ENCODE measurements at places on chromosomes 3 and 15.

- DNase-seq, result no peak
Observed at GRCh38 chr3:57855281-57855680, 99.2 kb downstream of the SLMAP start.

- DNase-seq, result no peak
Observed at GRCh38 chr15:79881668-79882067, 15.1 kb downstream of the MTHFS start.

- DNase-seq, result no peak
Observed at GRCh38 chr3:99858469-99858868, 40.8 kb downstream of the CMSS1 start.

GRCh38 chr3:155912579-155913190, 42.2 kb downstream of the GMPS start:
- no peak for DNase-seq

DNA sequence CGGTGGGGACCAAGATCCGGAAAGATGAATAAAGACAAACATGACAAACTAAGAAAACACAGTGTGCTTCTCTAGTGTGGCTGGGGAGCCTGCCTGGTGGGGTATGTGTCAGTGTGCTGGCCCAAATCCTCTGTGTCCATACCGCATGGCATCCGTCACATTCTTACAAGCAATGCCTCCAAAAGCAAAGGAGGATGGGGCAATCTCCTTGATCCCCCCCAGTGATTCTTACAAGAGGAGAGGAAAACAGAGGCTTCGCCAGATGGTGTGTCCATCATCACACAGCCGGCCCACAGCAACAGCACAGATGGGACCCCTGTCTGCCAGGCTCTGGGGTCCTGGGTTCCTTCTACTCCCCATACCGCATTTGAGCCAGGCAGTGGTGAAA, 558 bp upstream of the IL17RC start:
- no peak for DNase-seq

GRCh38 chr15:38795471-38796245, 231.0 kb upstream of the RASGRP1 start:
- DNase-seq, result peak; percentile 12

- DNase-seq, result no peak
Observed at GRCh38 chr15:61890106-61890505, 170.1 kb downstream of the VPS13C start.

DNA sequence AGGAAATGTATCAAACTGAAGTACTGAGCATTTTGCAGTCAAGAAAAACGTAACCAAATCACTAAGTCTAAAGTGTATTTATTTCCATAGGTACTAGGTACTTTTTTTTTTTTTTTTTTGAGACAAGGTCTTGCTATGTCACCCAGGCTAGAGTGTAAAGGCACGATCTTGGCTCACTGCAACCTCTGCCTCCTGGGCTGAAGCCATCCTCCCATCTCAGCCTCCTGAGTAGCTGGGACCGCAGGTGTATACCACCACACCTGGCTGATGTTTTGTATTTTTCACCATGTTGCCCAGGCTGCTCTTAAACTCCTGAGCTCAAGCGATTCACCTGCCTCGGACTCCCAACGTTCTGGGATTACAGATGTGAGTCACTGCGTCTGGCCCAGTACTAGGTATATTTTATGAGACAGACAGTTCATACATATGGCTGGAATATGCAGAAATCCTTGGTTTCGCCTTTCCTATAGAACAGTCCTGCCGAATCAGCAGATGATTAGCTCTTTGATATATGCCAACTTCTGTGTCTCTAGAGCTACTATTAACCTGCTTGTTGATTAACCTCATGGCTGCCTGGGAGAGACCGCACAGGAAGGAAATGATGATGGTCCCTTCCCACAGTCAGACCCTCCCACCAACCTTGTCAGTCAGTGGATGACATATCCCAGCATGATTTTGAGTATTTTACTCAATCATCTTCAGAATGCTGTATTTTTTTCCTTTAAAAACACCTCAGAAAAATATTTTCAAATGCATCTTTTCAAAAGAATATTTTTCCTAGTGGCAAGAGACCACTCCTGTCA, 32.3 kb downstream of the TMOD3 start:
- no peak for DNase-seq

DNA sequence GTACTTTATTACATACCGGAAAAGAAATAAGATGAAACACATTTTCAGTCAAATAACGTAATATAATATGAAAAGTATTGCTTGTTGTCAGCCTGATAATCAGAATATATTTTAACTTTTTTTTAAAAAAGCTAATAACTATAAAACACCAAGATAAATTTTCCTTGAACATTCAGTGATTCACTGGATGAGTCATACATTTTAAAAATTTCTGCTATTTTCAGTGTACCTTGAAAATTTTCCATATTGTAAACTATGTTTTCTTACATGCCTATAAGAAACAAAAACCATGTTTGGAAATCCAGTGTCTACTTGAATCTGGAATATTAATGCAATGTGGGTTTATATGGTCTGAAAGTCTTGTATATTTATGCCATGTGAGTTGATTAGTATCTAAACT, 36.3 kb upstream of the MEIS2 start:
- no peak for DNase-seq

- DNase-seq, result no peak
Observed at GRCh38 chr3:72666447-72666755, 181.8 kb downstream of the SHQ1 start.

GRCh38 chr15:37794947-37795346, 139.5 kb upstream of the TMCO5A start:
- no peak for DNase-seq

- no peak for DNase-seq
Observed at GRCh38 chr3:190306513-190307163, 15.6 kb downstream of the CLDN1 start.

- no peak for DNase-seq
Observed at GRCh38 chr3:171825222-171825828, 15.0 kb upstream of the PLD1 start.

GRCh38 chr3:75272691-75273090, 391.4 kb upstream of the FRG2C start:
- no peak for DNase-seq

DNA sequence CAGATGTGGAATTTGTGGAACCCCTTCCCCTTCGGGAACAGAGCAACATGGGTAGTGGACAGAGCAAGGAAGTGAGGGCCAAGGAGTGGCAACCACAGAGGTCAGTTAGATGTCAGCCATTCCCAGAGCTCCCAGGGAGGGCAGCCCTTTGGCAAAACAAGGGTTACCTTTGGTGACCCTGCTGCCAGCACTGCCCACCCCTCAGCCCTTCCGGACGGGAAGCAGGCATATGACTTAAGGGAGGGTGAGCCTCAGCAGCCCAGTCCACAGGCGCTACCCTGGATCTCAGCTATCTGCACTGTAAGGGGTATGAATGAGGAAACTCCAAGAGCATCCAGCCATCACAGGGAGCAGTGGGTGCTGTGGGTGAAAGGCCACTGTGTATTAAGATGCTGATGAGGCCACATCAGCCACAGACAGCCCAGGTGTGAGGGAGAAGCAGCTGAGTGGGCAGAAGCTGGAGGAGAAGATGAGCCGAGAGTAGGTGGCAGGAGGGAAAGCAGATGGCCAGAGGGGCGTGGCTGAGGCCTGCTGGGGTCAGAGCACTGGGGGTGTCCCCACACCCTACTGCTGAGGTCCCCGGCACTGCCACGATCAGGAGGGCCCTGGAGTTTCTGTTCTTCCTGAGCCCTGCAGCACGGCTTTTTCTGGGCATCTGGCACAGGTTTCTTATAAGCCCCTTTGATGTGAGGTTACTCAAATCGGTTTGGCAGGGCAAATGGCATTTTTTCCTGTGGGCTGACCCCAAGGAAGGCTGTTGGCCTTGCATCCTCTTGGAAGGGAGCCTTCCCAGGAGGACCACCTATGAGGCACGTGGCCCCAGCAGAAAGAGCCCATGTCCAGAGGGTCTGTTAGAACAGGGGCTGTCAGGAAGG, 6.2 kb downstream of the PLA2G4D start:
- no peak for DNase-seq

- DNase-seq, result no peak
Observed at GRCh38 chr3:30614373-30614772, 8.0 kb downstream of the TGFBR2 start.

GRCh38 chr15:72902919-72903260, 119.3 kb upstream of the ADPGK start:
- DNase-seq, result no peak

GRCh38 chr15:29589975-29590374, 232.3 kb downstream of the TJP1 start:
- no peak for DNase-seq

- DNase-seq, result no peak
Observed at GRCh38 chr3:17302170-17302569, 417.4 kb downstream of the PLCL2 start.

GRCh38 chr3:141380987-141381386, 12.7 kb downstream of the ZBTB38 start:
- no peak for DNase-seq

DNA sequence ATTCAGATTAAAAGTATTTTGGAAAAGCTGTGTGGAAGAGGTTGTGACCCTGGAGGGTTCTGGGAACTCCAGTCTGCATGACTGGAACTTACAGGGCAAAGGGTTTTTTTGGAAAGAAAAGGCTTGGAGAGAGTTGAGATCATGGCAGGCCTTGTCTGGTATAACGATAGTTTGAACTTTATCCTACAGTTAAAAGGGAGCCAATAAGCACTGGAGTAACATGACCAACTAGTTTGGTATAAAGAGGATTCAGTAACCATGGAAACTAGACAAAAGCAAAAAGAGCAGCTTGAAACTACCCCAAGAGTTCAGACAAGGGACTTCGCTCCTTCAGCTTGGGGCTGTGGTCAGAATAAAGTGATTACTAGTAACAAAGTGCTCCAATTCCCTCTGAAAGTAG, 151.2 kb upstream of the TMCO5A start:
- no peak for DNase-seq

- no peak for DNase-seq
Observed at GRCh38 chr3:163878396-163878795, 1199.9 kb downstream of the SI start.

GRCh38 chr3:10090179-10090578, 17.9 kb downstream of the FANCD2OS start:
- peak; percentile 57 for DNase-seq

DNA sequence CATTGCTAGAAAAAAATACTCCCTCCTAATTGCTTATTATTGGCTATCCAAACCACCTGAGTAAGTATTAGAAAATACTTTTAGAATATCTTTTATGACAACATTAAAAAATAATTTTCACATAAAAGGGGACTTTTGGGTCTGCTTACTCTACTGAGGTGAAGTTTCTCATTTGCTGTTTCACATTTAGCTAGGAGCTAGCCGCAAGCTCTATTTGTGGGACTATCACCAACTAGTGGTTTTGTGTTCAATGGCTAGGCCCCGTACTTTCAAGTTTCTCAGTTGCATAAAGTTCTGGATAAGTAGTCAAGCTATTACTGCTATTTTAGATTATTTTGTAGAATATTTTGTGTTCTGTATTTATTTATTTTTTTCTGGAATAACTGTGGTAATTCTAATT, 244.2 kb upstream of the SLITRK3 start:
- DNase-seq, result no peak

DNA sequence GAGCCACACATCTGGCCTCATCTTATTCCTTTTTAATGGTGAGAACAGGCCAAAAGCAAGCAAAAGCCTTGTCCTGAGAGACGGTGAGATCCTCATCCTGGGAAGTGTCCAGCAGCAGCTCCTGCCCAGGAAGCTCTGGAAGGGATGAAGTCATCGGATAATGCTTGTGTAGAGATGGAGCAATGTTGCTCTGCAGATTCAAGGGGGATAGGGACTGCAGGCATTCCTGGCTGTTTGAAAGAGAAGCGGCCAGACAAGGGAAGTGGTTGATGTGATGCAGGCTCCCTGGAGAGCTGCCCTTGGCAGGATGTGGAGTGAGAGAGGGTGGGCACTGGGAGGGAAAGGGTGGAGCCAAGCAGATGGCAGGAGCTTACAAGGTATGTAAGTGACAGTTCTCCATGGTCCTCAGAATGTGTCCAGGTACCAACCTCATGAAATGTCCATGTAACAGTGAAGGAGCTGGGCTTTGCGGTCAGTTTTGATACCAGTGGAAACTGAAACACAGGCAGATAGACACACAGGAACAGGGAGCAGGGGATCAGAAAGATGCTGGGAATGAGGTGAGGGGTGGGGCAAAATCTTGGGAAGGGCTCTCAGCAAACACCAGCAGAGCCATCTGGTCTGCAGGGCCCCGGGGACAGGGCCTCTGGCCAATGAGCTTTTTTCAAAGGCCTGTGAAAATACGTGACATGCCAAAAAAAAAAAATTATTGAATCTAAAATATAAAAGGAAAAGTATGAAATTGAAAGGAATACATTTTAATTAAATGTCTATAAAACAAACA, 32.2 kb upstream of the LACTB start:
- peak; percentile 40 for DNase-seq

- DNase-seq, result no peak
Observed at GRCh38 chr3:129994883-129995559, 20.5 kb downstream of the TRH start.

GRCh38 chr3:161371441-161372320, at the start of gene SPTSSB:
Gene SPTSSB (minus strand): TSS chr3:161371517. CDS start chr3:161346323, 25,194 bp downstream.
- DNase-seq, result peak; percentile 80

GRCh38 chr15:70086636-70087035, 11.1 kb downstream of the TLE3 start:
- DNase-seq, result no peak

- no peak for DNase-seq
Observed at GRCh38 chr3:127064391-127065137, 81.6 kb downstream of the PLXNA1 start.

GRCh38 chr3:64667138-64667537, 20.7 kb downstream of the ADAMTS9 start:
- no peak for DNase-seq

DNA sequence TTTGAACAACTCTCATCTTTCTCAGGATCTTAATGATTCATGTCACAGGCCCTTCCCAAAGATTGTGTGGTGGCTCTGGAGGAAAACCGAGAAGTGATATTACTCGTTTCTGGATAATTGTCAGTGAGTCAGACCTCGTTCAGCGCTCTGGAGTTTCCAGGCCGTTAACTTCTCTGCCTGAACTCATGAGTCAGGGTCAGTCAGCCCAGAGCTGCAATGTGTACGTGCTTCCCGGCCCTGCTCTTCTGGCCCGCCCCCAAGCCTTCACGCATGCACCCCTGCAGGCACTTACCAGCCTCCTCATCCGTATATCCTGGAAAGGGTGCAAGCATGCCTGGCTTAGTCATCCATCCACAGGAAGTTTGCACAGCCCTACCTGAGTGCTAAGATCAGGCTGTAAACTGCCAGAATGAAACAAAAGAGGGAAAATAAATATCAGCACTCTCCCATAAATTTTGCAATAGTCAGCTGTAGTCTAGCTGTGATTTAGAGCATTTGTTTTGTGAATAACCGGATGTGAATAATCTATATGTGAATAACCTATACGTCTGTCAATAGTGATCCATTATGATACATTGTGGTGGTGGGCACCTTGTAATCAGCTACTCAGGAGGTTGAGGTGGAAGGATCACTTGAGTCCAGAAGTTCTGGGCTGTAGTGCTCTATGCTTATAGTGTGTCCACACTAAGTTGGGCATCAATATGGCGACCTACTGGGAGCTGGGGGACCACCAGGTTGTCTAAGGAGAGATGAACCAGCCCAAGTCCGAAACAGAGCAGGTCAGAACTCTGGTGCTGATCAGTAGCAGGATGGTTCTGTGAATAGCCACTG, 35.3 kb upstream of the SEMA4B start:
- peak; percentile 89 for DNase-seq

Data from mucosa of gallbladder (tissue), 1 donor.